Calu3 (cell line): ENCODE measurements at places on chromosomes 4 and X. TPM values are rescaled to one million over a fixed set of nuclear protein-coding genes. Genes with fewer than 3 reads are reported as not detected.

- DNase-seq: no peak
Observed at GRCh38 chr4:2583092-2583491, 46.6 kb downstream of the FAM193A start.

- no peak for DNase-seq
Observed at GRCh38 chrX:68794461-68794860, 34.4 kb upstream of the EFNB1 start.

The CD38 gene
- 3.4 and 9.4 TPM in 2 replicates for total RNA-seq

The DKK2 gene
- total RNA-seq: not detected in 2 replicates

DNA sequence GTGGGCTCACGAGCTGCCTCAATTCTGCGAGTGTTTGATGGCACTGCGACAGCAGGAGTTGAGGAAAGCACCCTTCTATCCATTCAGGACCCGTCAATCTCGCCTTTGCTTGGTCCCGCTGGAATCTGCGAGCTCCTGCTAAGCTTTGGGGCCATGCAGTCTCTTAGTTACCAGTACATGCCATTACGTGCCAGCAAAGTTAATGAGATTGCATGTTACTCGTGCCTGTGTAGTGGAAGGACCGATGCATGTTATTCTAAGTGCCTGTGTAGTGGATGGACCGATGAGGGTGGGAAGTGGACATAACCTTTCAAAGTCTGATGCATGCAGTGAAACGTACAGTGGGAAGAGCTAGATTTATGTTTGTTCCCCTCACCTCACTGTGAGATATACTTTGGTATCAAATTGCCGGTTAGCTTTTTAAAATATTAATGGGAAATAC, 569 bp downstream of the RPS3A start:
- no peak for DNase-seq

The GYG2 gene
- total RNA-seq: 6.9 and 9.0 TPM in 2 replicates

GRCh38 chrX:41666251-41666650, 22.5 kb upstream of the GPR34 start:
- peak; percentile 4 for DNase-seq

The HHIP gene
- total RNA-seq: 0.61 and 1.6 TPM in 2 replicates

- no peak for DNase-seq
Observed at GRCh38 chr4:111610681-111611080, 534.6 kb upstream of the FAM241A start.

GRCh38 chr4:70747874-70748273, 26.1 kb downstream of the RUFY3 start:
- DNase-seq: no peak

DNA sequence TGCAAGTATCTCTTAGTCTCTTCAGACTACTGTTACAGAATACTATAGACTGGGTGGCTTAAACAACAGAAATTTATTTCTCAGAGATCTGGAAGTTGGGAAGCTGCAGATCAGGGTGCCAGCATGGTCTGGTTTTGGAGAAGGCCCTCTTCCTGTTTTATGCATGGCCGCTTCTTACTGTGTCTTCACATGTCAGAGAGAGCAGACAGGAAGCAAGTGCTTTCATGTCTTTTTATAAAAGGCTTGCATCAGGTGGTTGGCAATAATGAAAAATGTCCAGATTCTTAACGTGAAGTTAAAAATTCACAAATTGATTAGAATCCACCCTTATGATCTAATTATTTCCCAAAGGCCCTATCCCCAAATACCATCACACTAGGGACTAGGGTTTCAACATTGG, 284.9 kb downstream of the RPA4 start:
- DNase-seq: no peak

DNA sequence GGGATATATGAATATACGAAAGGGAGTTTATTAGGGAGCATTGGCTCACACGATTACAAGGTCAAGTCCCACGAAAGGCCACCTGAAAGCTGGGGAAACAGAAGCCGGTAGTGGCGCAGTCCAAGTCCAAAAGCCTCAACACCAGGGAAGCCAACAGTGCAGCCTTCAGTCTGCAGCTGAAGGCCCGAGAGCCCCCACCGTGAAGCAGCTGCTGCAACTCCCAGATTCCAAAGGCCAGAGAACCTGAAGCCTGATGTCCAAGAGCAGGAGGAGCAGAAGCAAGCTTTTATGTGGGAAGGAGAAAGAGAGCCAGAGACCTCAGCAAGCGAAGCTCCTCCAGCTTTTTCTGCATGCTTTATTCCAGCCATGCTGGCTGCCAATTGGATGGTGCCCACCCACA, 275.8 kb downstream of the PTTG2 start:
- DNase-seq: no peak

GRCh38 chr4:146638786-146639505, at the start of gene POU4F2:
Gene POU4F2, plus strand, starts transcription at chr4:146638893. Its CDS starts 248 bp downstream, at chr4:146639141.
- DNase-seq: no peak

GRCh38 chrX:37646254-37646653, 39.3 kb upstream of the XK start:
- no peak for DNase-seq

DNA sequence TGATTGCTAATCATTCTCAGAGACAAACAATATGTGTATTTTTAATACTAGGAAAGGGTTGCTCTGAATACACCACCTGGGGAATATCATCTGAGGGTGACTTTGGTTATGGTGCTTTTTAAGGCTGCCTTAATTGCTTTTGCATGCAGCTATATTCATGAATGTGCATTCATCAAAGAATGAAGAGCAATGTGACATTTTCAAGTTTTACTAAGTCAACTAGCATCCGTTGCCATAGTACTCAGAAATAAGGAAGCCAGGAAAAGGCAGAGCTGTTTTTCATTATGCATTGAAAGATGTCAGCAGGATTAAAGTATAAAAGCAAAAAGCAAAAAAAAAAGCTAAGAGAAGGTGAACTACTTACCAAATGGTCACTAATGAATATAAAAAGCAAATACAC, 67.4 kb upstream of the PCDH18 start:
- no peak for DNase-seq

- no peak for DNase-seq
Observed at GRCh38 chr4:153448003-153448731, 18.0 kb upstream of the TMEM131L start.

GRCh38 chr4:74640111-74640903, 154.0 kb downstream of the BTC start:
- DNase-seq: no peak

GRCh38 chrX:16368696-16369095, 201.4 kb downstream of the MAGEB17 start:
- DNase-seq: no peak

GRCh38 chr4:53346920-53347852, 18.7 kb downstream of the SCFD2 start:
- DNase-seq: no peak

GRCh38 chrX:133598601-133599335, 183.5 kb upstream of the GPC4 start:
- DNase-seq: no peak

The FOXP3 gene
- total RNA-seq: 0.26 TPM in 1 of 2 replicates, not detected in the other

GRCh38 chrX:12791257-12792228, at the start of gene PRPS2:
Gene PRPS2, plus strand, starts transcription at chrX:12791412. Its CDS starts 86 bp downstream, at chrX:12791498.
- peak; percentile 74 for DNase-seq

The SHROOM4 gene
- total RNA-seq: 2.7 and 3.2 TPM in 2 replicates

DNA sequence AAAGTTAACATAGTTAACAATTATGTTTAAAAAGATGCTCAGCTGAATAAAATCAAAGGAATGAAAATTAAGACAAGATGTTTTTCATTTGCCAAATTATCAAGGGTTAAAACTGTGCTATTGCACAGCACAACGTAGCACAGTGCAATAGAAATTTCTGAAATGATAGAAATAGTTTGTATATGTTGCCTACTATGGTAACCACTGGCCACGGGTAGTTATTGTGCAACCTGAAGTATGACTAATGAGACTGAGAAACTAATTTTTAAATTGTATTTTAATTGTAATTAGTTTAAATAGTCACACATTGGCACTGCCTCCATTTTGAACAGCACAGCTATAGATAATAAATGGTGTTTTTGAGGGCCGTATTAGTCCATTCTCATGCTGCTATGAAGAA, 343.1 kb upstream of the FAM241A start:
- no peak for DNase-seq

DNA sequence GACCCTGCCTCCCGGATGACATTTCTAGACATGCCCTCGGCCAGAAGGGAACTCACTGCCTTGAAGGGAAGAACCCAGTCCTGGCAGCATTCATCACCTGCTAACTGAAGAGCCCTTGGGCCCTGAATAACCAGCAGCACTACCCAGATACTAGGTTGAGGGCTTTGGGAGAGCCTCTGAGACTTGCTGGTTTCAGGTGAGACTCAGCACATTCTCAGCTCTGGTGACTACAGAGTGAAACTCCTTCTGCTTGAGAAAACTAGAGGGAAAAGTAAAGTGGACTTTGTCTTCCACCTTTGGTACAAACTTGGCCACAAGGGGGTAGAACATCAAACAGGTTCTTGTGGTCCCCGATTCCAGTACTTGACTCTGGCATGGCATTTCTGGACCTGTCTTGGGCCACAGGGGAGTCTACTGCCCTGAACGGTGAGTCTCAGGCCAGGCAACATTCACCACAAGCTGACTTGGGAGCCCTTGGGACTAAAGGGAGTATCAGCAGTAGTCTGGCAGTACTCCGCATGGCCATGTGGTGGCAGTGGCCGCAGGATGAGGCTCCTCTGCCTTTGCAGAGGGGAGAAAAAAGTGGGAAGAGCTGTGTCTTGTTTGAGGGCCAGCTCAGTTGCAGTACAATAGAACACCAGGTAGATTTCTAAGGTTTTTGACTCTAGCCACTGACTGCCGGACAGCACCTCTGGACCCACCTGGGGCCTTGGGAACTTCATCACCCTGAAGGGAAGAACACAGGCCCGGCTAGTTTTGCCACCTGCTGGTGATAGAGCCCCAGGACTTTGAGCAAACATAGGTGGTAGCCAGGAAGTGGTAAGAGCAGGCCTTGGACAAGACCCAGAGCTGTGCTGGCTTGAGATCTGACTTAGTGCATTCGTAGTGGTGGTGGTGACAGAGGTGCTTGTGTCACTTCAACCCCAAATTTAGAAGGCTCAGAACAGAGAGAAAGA, 414.8 kb downstream of the OPHN1 start:
- DNase-seq: peak; percentile 30

GRCh38 chr4:121164291-121164690, at the start of gene TNIP3:
Gene TNIP3, minus strand, starts transcription at chr4:121164321. Its CDS starts 196 bp downstream, at chr4:121164125.
- DNase-seq: no peak

The CPE gene
- total RNA-seq: 4.1 and 4.7 TPM in 2 replicates

The TDO2 gene
- not detected in 2 replicates for total RNA-seq

The HSD17B13 gene
- total RNA-seq: not detected in 2 replicates

- DNase-seq: no peak
Observed at GRCh38 chr4:139901531-139902320, 236.1 kb downstream of the MGST2 start.
